ENCODE measurements at places on chromosomes 1 and 21.

- DNase-seq: no peak
These were observed 43.2 kb downstream of the CNN3 start for GRCh38 chr1:94883691-94884090.

GRCh38 chr1:27568300-27569087 is 35.5 kb downstream of the AHDC1 start:
- peak; percentile 97 for DNase-seq

DNA sequence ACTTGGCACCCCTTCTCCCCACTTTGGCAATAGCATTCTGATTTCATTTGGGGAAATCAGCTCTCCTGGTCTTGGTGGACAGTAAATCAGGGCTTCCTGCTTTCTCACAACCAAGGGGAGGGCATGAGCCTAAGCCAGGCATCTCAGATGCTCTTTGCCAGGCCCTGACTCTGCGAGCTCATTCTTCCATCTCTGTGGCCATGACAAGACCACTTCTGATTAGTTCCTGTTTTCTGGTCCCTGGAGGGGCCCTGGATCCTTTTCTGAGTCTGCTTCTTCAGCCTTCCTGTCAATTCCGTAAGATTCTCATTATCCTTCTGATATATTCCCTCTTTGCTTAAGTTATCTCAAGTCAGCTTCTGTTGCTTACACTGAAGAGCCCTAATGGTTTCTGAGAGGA is 210.4 kb downstream of the HIVEP3 start:
- DNase-seq: no peak

DNA sequence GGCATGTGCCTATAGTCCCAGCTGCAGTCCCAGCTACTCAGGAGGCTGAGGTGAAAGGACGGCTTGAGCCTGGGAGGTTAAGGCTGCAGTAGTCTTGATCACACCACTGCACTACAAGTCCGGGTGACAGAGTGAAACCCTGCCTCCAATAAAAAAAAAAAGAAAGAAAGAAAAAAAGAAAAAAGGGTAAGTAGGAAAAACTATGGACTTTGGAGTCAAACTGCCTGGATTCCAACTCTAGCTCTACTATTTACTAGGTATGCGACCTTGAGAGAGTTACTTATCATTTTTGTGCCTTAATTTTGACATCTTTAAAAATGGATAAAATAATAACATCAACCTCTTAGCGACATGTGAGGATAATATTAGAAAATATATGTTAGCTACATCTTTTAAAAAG is 150.8 kb downstream of the SLC45A1 start:
- DNase-seq: no peak

DNA sequence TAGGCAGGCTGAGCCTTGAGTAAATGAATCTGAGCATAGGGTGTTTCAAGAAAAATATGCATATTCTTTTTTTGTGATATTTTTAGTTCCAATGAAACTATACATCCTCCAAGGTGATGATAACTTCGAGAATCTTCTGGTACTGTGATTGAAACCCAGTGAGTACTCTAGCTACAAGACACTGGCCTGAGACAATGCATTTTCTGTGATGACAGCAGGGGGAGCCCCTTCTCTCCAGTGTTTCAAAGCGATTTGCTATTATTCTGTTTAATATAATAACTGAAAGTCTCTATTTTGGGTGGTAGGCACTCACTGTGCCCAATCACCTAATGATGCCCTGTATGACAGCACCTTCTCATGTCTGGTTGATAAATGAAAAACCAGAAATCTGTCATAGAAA is 12.1 kb downstream of the IRF2BP2 start:
- DNase-seq: no peak

GRCh38 chr21:45202889-45203288 is 84.8 kb downstream of the POFUT2 start:
- no peak for DNase-seq

DNA sequence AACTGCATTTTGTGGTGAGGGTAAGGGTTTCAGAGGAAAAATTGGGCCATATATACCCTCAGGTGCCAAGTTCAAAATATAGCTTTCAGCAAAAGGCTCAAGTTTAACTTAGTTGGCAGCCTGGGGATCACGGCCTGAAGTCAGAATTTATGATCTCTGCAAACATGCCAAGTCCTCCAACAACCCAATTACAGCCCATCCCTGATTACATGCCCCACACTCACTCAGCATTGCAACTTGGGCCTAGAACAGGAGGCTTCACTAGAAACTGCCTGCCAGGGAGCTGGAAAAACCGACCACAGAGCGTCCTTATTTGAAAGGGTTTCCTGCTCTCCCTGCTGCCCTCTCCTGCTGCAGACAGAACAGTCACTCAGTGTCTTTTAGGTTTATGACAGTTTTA is 12.4 kb downstream of the FYB2 start:
- no peak for DNase-seq

GRCh38 chr1:100793659-100794058 is 74.1 kb downstream of the VCAM1 start:
- no peak for DNase-seq

DNA sequence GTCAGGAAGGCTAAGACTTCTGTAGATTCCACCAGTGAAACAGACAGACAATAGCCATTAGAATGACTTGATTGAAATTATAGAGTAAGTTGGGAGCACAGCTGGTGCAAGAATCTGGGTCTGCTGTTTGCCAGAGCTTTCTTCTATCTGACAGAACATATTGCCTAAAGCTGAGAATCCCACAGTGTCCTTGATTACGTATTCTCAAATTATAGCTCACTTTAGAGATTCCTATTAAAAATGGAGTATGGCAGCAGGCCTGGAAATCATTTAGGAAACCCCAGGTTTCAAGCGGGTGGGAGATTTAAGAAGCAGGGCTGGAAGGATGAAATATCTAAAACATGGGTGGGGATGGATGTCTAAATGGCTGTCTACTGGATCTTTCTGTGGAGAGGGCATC is 639.7 kb upstream of the CXADR start:
- no peak for DNase-seq

DNA sequence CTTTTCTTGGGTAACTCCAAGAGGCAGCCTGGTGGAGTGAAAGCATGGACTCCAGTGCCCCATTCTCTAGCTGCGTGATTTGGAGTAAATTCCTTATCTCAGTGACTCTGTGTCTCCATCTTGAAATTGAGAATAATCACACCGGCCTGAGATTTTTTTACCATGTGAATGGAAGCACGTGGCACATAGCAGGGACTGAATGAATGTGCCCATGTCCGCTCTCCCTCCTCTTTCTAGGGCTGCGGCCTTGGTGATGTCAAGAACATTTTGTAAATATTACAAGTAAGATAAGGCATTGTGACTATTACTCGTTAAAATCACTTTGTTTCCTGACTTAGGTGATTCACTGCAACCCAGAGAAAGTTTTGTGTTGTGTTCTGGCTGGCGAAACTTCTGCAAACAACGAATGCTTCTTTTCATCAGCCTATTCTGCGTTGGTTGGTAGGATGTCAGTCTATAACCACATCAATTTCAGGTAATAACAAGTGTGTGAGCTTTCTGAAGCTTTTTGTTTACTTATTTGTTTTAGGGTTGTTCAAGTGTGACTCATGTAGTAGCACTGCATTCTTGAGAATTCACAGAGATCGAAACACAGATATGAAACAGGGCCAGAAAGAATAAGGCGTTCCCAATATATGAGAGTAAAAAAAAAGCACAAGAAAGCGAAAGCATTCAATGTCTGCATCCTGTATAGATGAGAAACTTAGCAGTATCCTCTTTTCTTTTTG is 135.7 kb upstream of the SLC45A1 start:
- DNase-seq: no peak
